ENCODE measurements at places on chromosomes 1 and 21.

GRCh38 chr1:233189526-233189925 is 106.0 kb downstream of the PCNX2 start:
- no peak for DNase-seq

- no peak for DNase-seq
Observed at GRCh38 chr1:54984131-54984842, 3.9 kb downstream of the TMEM61 start.

GRCh38 chr1:98706173-98706843 is 44.8 kb downstream of the SNX7 start:
- no peak for DNase-seq

DNA sequence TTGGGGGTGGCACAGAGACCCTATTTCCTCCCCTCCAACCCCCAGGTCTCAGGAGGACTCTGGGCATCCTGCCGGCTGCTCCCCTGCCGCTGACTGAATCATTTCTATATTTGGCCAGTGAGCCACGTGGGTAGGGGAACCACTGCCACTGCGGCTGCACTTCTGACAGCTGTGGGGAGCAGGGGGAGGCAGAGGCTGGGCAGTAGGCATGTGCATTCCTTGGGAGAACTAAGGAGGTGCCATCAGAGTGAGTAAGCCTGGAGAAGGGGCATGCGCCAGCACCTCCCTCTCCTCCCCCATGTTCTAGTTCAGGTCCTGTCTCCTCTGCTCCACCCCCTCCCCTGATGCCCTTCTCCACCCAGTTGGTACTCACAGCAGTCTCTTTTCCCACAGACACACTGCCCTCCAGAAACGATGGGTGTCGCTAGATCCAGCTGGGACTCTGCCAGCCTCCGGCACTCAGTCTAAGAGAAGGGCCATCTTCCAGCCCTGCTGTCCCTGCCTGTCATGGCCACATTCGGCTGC is 12.0 kb downstream of the PPFIA4 start:
- peak; percentile 20 for DNase-seq
